ENCODE measurements at places on chromosomes 7 and 10. TPM values are rescaled to one million over a fixed set of nuclear protein-coding genes. Genes with fewer than 3 reads are reported as not detected.

The ALOX5 gene
- not detected for polyA plus RNA-seq

The EEPD1 gene
- 2.5 TPM for polyA plus RNA-seq

The C7orf57 gene
- 0.07 TPM for polyA plus RNA-seq

The FFAR4 gene
- polyA plus RNA-seq = not detected

The EPHB6 gene
- 4.5 TPM for polyA plus RNA-seq

The PLCE1 gene
- 3.7 TPM for polyA plus RNA-seq

The FANK1 gene
- 2.4 TPM for polyA plus RNA-seq

The HOXA6 gene
- polyA plus RNA-seq = 0.77 TPM

The ASB10 gene
- not detected for polyA plus RNA-seq

The HABP2 gene
- polyA plus RNA-seq = not detected

The PDZD8 gene
- polyA plus RNA-seq = 13.6 TPM

GRCh38 chr10:14543046-14543903 lies 212.6 kb upstream of the FRMD4A start:
- DNase-seq = no peak

GRCh38 chr7:148303295-148304082 lies 287.1 kb upstream of the C7orf33 start:
- no peak for DNase-seq

DNA sequence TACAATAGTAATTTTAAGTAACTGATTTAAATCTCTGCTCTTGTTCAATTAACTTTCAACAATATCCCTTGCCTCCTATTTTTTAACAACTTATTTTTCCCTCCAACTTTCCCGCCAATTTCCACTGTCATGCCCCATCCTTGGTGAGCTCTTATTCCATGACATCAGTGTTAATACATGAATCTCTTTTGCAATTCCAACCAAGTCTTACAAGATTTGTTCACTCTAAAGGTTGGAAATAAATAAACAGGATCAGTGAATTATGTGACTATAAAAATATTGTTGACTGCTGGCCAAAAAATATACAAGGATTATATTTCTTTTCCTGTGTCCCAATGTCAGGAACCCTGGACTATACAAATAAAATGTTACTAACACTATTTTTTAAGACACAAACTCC lies 21.0 kb upstream of the AGMO start:
- DNase-seq = no peak

DNA sequence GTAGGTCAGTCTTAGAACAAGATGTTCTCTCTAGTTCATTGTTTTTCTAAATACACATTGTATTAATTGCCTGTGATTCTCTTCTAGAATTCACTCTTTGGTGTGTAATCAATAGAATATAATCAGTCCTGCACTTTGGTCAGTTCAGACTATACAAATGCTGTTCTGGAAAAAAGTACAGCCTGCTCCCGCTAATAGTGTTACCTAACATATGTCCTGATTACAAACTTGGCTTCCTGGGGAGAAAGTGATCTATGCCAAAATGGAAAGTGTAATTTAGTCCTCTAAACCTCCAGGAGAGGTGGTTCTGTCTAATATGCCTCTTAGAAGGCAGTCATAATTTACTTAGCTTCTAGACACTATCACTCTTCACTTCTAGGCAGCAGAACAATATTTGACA lies 215.5 kb downstream of the SEMA3D start:
- no peak for DNase-seq

DNA sequence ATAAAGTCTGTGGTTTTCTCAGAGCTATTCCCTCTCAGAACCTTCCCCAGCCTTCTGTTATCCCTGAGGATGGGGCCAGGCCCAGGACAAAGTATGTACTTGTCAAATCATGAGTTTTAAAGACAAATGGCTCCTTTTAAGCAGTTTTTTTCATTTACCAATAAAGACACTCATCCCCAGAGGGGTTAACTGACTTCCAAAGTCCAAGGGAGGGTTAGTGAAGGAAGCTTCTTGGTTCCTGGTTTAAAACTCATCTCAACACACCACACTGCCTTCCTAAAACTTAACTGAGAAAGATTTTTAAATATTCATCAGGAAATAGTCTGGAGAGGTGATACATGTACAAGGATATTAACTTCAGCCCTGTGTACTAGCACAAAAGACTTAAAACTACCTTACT lies 15.9 kb downstream of the NMT2 start:
- no peak for DNase-seq

DNA sequence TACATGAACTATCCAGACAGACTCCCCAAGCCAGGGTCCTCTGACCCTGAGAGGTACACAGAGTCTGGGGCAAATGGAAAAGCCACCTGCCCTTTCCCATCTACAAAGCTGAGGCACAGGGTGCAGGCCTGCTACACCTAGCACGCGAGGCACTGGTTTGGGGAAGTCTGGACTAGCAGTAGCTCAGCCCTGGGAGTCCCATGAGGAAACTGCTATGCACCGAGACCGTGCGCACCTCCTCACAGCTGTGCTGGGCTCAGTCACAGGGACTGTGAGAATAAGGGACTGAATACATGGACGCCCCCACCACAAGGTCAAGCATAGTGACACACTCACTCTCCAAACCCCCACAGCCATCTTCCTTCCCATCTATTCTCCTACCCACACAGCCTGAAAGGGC lies 8.2 kb downstream of the MAT1A start:
- DNase-seq = no peak

- no peak for DNase-seq
These were observed 13.0 kb downstream of the SEMA3A start for GRCh38 chr7:84181628-84182027.

DNA sequence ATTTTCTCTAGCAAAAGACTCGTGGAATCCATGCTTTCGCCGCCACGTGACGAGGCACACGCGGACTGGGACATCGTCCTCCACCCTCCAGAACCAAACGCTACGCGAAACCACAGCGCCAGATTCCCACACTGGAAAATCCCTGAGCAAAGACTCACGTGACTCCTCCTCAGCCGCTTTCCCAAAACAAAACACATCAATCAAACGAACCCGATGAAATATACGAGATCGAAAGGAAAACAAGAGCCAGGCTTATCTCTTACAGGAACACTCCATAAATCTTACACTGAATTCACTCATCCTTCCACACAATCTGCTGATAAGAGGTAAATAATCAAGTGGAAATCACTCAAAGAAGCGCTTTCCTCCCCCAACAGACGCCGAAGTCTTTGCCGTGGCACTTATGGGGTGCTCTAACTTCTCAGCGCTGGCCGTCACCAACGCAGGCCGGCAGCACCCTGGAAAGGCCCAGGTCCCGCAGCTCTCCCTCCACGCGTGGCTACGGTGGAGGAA lies 23.8 kb downstream of the DIP2C start:
- no peak for DNase-seq

- DNase-seq = no peak
These were observed 608.2 kb downstream of the PARD3 start for GRCh38 chr10:34206935-34207268.

DNA sequence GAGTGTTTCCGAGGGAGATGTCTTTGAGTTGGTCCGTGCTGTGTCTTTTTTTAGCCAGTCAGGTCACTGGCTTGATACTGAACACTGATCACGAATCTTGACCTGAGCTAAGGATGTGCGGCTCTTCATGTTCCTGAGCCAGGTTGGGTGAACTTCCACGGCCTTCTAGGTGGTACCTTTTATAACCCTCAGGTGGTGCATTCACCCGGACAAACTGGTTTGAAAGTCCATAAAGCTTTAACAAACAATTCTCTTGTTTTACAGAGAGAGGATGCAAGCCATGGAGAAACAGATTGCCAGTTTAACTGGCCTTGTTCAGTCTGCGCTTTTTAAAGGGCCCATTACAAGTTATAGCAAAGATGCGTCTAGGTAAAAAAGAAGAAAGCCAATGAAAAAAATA lies 229.5 kb downstream of the ARHGAP21 start:
- DNase-seq = no peak

DNA sequence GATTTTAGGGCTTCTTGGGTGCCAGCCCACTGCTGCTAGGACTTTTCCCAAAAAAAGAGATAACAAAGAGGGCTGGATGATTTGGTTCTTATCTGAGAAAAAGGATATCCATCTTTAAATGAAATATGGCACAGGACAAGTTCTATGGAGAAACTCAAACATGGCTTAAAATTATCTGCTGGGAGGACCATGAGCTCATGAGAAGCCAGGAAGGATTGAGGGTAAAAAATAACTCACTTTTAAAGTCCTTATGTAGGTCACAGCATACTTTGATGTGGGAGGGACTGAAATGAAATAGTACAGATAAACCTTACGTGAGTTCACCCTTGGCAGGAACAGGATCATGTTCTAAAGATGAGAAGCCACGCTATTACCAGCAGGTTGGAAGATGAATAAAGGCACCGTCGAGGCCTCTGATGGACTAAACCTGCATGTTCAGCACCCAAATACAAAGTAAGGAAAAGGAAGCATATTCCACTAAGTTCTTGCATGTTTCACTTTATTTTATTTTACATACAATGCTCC lies 369.2 kb upstream of the KLF6 start:
- no peak for DNase-seq

- no peak for DNase-seq
These were observed 105.6 kb upstream of the GPR26 start for GRCh38 chr10:123560301-123561140.

DNA sequence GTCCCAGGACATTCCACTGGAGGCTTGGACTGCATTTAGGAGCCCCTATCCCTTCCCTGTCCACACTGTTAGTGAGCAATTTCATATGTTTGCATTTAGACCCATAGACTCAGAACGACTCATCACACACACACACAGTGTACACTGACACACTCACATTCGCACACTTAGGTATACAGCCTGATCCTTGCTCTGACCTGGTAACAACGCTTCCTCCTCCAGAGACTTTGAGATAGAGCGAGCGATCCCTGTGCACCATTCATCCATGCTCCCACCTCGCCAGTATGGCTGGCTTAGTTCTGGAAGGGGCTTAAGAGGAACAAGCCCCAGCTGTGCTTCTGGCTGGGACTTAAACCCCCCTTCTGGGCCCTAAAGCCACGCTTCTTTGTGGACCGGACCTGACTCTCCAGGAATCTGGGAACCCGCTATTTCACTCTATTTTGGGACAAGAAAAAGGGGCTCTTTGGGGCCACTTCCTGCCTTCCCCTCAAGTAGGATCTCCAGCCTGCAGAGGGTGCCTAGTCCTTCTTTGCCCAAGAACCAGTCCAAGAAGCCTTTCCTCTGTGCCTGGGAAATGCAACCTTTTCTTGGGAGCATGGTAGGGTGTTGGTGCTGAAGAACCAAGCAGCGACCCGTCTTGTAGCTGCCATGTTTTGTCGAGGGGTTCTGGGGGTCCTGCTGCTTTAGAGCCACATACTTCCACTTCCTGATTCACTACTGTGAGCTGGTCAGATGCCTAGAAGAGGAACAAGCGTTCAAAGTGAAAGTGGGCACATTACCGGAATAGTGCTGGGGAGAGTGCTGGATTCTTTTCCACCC lies 1.1 kb upstream of the HOXA13 start:
- no peak for DNase-seq

GRCh38 chr7:142711746-142712616 lies 37.3 kb upstream of the PRSS1 start:
- no peak for DNase-seq

DNA sequence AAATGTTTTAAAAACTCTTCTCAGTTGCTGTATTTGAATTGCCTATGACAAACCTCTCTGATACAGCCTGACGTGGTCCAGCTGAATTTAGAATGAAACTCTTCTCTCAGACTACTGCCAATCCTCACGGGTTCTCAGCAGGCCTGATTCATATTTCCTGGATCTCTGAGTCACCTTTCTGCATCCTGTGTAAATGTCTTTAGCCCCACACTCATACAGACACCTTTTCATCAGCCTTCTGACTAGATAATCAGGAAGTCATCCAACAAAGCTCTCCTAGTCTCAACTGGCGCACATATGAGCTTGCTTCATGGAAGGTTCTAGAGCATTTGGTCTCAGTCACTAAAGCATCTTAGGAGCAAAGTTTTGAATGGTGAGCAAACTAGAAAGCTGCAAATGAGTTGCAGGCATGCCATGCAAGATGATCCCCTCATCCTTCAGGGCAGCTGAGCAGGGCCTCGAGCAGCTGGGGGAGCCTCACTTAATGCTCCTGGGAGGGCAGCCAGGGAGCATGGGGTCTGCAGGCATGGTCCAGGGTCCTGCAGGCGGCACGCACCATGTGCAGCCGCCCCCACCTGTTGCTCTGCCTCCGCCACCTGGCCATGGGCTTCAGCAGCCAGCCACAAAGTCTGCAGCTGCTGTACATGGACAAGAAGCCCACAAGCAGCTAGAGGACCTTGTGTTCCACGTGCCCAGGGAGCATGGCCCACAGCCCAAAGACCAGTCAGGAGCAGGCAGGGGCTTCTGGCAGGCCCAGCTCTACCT lies 182.8 kb downstream of the ARHGAP12 start:
- DNase-seq = peak; percentile 85

DNA sequence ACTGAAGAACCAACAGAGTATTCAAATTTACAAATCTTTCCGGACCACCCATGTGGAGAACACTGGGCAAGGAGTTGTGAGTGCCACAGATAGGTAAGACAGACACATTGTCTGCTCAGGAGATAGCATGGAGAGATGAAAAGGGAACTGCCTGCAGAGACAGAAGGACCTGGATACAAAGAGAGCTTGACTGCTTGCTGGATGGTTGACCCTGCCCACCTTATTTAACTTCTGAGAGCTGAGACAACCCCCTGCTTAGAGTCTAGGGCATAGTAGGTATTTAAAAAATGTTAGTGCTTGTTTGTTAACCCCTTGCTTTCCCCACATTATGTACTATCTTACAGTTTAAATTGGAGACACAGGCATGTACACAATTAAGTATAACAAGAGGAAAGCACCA lies 314.1 kb downstream of the THSD7A start:
- no peak for DNase-seq

DNA sequence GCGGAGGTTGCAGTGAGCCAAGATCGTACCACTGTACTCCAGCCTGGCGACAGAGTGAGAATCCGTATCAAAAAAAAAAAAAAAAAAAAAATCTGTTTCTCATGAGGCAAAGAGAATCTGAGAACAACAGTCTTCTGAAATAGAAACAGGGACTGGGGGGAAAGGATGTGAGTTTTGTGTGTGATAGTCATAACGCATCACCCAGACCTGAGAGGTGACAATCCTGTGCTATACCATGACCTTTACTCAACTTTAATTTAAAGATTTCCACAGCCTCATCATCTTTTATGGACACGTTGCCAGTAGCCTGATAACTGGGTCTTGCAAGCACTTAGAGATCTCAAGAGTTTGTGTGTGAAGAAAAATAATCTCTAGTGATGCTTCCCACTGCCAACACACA lies 2.3 kb downstream of the ATXN7L1 start:
- DNase-seq = no peak

GRCh38 chr7:51335057-51335456 lies 18.4 kb upstream of the COBL start:
- DNase-seq = no peak

DNA sequence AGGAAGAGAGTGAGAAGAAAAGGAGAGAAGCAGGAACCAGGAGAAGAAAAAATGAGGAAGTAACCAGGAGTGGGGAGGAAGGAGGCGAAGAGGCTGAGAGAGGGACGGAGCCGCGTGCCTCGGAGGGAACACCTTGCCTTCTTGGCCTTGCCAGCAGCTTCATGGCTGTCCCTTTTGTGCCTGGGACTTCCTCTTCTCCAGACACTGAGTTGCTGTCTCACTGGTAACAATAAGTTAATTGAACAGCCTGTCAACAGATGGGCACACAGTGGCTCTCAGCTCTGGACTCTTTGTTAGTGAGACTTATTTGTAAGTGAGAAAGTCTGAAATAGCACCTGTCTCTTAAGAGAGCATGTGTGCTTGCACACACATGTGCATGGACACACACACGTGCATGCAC lies 83.2 kb downstream of the GATA3 start:
- no peak for DNase-seq
